Activated CD4-positive, alpha-beta T cell treated with anti-CD3 and anti-CD28 coated beads, Interleukin-2, amount 50 U/mL, for 16 hours (primary cell): ENCODE measurements at places on chromosomes 11 and 22.

DNA sequence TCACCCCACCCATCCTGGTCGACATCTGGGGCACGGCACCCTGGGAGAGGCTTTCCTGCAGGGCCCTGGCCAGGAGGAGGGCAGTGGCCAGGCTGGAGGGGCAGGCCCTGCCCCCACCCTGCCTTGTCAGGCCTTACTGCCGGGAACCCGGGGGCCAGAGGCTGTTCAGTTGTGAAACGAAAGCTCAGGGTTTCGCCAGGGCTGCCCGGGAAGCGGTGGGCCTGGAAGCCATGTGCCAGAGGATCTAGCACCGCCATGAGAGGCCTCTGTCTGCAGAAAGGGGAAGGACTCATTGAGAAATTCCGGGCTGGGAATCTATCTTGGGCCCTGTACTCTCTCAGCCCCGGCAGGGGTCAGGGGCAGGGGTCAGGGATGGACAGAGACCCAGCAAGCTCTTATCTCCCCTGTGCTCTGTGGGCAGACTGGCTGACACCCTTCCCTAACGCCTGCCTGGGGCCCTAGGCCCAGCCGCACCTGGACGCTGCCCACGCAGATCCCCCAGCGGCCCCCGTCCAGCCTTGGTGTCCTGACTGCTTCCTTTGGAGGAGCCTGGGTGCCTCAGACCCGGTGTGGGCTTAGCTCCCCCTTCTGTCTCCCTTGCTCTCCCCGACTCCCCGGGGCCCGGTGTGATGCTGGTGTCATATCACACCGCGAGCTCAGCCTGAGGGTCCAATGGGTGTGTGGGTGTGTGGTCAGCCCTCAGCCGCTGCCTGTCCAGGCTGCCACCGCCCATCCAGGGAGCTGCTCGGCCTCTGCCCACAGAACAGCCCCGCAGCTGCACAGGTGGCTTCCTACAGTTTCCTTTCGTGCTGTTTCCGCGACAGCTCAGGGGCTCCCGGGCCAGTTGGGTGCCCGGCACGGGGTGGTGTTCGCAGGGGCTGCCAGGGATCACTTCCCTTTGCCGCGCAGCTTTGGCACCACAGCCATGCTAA is 6.5 kb downstream of the PIM3 start:
- no peak for DNase-seq

DNA sequence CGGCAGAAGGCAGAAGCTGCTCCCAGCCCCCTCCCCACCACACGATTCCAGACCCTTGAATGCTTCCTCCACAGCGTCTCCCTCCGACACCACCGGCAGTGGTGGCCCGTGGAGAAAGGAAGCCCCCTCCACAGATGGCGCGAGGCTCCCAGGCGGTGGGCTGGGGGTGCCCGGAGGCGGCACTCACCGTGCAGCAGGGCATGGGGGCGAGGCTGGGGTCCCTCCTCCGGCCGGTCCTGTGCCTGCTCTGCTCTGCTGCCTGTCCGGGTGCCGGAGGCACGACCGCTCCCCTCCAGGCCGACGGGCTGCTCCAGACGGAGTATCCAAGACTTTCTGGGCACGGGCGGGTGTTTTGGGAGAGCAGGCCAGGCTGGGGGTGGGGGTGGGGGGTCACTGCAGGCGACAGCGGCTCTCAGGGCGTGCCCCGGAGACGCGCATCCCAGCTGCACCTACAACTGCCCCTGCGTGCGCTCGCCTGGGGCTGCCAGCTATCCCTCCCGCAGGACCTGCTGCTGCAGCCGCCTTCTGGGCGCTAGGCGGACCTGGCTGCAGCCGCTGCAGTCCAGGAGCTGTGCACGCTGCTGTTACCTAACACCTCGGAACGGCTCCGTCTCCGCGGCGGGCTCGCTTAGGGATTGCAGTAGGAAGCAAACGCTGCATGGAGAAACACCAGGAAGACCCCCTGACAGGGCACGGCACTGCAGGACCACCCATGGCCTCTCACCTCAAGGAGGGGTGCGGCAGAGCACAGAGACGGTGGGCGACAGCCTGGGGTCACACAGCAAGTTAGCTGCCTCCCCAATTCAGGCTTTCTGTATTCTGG is 15.2 kb downstream of the MRGPRG start:
- no peak for DNase-seq

GRCh38 chr11:34353881-34354280 is 3.9 kb downstream of the ABTB2 start:
- no peak for DNase-seq

DNA sequence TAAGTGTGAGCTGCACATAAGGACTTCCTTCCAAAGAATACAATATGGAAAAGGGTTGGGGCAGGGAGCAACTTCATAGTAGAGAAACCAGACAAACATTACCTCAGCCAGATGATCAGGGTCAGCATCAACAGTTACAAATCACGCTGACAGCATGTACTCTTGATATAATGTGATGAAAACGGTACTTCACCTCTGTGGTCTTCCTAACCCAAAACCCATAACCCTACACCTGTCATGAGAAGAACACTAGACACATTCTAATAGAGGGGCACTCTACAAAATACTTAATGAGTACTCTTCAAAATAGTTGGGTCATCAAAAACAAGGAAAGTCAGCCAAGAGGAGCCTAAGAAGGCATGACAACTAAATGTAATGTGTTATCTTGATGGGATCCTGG is 43.9 kb downstream of the RRAS2 start:
- no peak for DNase-seq

DNA sequence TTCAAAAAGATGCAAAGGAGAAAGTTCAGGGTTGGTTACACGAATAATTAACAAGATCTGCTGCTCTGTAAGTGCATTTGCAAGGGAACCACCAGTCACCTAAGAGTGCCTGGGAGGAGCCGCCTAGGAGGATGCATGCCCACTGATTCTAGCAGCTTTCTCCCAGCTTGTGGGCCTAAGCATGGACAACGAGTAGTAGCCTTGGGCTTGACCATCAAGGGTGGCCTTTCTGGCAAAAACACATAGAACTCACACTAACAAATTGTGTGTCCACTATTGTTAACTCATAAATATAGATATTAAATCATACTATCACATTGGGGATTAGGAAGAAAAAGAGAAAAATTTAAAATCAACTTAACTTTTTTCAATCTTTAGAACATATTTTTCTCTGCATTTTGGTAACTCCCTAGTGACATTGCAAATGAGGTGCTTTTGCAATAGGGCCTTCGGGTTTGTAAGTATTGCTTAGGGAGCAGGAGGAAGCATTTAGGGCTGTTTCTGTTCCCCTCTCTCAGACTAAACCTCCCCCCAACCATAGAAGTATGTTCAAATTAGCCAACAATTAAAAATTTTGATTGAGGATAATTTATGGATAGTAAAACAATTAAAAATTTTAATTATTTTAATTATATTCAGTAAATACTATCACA is 57.3 kb upstream of the CEP295 start:
- DNase-seq, result no peak

DNA sequence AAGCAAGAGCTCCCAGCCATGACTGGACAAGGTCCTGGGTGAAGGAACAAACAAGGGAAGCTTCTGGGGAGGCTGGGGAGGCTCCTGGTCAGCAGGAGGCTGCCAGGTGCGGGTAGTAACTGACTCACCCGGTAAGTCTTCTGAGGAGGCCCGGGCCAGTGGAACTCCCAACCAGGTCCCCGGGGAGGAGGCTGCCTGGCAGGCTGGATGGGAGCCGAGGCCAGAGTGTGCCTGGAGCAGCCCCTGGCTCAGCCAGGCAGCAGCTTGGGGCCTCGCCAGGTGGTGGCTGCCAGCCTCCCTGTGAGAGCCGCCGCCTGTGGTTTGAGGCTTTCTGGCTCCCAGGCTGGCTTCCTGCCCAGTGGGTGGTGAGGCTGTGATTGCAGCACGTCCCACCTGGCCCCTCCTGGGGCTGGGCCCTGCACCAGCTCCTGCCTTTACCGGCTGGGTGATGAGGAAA is 46.2 kb downstream of the IGF2 start:
- peak; percentile 48 for DNase-seq

DNA sequence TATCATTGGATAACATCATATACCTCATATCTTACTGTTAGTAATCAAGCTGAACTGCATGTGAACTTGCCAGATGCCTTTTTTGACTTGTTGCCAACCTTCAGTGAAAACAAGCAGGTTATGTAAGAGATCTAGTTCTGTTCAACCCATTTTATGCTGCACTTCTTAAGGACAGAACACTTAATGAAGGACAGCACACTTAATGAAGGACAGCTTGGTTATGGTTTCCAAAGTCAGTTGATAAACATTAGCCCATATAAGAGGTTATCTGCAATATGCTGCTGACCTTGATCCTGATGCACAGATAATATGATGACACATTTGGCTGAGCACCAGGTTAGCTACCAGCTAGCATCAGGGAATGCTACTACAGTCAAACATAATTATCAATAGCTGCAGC is 358.7 kb upstream of the PDGFD start:
- DNase-seq, result no peak

DNA sequence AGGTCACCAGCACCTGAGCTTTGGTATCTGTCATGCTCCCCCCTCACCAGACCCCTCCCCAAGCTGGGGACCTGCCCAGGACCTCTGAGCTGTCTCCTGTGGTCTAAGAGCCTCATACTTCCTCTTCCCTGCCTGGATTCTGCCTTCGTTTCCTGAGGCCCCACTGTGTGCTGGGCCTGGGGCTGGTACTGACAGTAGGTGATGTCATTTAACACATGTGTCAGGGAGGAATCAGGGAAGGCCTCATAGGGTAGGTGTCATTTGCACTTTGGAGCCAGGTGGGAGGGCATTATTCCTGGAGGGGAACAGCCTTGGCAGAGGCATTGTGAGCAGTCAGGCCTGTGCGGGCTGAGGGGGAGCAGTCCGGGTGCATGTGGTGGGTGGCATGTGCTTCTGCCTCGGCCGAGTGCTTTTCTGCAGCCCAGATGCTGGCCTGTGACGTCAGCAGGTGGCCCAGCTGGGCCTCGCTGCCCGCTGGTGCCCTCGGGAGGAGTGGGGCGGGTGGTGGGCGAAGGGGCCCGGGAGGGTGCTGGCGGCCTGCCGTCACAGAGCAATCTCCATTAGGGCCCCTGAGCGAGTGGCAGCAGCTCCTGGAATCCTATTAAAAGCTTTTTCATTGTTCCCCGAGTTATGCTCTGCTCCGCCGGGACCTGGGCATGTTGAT is 9.1 kb downstream of the FLRT1 start:
- no peak for DNase-seq

GRCh38 chr22:25028841-25029141 is 76.3 kb downstream of the KIAA1671 start:
- DNase-seq, result no peak

DNA sequence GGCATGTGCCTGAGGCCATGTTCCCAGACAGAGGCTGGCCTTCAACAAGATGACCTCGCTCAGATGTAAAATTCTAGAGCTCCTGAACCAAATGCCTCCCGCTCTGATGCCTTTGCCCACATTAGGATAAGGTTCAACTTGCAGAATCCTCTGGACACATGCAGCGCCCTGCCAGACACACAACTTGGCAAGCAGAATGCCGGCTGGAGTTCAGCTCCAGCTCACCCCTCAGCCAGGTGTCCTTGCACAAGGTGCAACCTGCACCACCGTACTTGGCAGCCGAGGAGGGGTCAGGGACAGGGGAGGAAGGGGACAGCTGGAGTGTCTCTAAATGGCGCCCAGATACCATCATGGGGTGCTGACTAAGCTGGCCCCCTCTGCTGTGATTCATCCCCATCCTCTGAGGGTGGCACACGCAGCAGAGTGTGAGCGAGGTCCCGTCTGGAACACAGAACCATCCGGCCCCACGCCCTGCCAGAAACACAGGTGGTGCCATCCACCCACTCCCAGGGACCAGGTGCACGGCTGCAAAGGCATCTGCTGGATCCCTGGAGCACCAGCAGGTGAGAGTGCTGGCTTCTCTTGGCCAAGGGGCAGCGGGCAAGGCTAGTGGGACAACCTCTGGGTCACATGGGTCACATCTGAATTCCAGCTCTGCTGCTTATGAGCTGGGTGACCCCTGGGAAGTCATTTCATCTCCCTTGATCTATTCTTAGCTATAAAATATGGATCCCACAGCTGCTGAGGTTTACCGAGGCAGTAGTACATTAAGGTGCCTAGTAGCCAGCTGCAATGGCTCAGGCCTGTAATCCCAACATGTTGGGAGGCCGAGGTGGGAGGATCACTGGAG is 12.8 kb downstream of the ZMAT5 start:
- DNase-seq, result no peak

DNA sequence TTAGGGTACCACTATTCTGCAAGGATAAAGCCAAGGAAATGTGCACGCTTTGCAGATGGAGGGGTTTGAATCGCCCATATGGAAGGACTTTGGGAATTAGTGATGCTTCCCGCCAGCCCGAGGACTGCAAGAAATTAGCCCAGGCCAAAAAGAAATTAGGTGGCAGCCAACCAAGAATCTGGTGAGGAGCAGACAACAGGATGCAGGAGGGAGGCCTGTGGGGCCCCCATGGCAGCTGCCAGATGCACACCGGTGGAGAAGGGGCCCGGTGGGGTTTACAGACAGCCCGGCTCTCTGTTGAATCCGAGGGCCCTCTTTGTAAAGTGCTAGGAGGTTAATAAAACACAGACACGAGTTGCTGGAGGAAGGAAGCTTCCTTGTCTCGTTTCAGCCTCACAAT is 73.5 kb downstream of the TIMP3 start:
- no peak for DNase-seq

GRCh38 chr22:38455076-38455529 is at the start of gene KCNJ4:
TSS of gene KCNJ4 (minus strand) at chr22:38455199. CDS start at chr22:38428132, 27,067 bp downstream.
- no peak for DNase-seq

GRCh38 chr11:2807801-2808241 is 77.8 kb downstream of the CDKN1C start:
- no peak for DNase-seq

DNA sequence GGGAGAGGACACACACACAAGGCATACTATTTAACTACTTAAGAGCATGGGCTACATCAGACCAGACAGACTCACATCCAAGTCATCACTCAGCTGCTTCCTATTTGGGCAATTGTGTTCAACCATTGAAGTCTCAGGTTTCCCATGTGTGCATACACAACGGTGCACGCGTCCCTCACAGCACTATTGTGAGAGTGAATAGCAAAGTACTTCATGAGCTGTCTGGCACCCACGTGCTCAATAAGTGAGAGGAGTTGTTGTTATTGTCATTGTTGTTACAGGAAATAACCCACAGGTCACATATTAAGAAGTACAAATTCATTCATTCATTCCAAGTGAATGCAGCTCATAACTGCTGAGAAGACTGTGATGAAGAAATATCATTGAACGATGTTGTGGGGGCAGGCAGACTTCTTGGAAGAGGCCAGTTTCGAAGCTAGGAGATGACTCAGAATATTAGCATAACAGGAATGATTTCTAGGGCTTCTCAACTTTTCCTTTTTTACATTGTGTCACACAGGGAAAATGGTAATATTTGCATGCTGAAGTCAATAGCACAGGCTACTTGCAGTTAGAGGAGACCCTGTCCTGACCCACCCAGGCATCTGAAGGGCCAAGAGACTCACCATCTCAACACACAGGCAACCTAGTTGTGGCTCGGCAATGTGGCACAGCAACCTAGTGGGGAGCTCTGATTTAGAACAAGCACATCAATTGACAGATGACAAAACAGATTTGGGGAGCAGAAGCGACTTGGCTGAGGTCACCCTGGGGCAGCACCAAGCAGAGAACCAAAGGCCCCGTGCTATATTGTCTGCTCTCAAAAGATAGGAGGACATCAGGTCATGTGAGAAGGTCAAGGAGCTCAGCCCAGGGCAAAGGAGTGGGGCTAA is 606.0 kb downstream of the BUD13 start:
- DNase-seq, result no peak
